ENCODE measurements at places on chromosomes 12 and 14.

- DNase-seq, result no peak
These were observed 44.3 kb upstream of the STK38L start for GRCh38 chr12:27199638-27200300.

DNA sequence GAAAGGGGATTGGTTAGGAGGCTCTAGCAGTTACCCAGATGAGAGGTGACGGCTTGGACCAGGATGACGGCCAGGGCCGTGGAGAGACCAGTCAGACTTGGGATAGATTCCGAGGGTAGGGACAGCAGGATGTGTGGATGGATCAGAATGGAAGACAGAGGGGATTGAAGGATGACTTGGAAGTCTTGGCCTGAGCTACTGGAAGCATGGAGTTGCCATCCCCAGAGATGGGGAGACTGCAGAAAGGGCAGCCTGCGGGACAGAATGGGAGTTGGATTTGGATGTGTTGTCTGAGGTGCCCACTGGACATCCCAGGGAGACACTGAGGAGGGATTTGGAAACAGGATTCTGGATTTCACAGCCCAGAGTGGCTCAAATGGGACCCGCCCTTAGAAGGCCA lies 102.3 kb downstream of the CALM1 start:
- DNase-seq, result no peak

- DNase-seq, result no peak
These were observed 10.2 kb downstream of the PLEKHA5 start for GRCh38 chr12:19139615-19140194.

GRCh38 chr14:95320078-95320895 lies 579 bp upstream of the CLMN start:
- DNase-seq, result no peak

- no peak for DNase-seq
These were observed 268.4 kb downstream of the BCL11B start for GRCh38 chr14:99003646-99004045.

DNA sequence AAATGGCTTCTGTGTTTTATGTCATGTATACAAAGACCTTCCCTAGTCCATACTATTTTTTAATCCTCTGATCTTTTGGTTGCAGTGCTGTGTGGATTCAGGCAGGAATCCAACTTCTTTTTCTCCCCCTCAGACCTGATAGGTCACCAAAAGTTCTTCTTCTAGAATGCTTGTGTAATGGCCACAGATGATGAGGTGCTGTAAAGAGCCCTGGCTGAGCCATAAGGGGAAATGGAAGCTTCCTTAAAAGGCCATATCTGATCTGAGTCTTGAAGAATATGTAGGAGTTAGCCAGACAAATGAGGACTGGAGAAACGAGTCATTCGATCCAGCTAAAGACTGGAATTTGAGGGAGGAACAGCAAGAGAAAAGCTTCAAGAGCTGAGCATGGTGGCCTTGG lies 353.9 kb downstream of the PCNX1 start:
- no peak for DNase-seq

DNA sequence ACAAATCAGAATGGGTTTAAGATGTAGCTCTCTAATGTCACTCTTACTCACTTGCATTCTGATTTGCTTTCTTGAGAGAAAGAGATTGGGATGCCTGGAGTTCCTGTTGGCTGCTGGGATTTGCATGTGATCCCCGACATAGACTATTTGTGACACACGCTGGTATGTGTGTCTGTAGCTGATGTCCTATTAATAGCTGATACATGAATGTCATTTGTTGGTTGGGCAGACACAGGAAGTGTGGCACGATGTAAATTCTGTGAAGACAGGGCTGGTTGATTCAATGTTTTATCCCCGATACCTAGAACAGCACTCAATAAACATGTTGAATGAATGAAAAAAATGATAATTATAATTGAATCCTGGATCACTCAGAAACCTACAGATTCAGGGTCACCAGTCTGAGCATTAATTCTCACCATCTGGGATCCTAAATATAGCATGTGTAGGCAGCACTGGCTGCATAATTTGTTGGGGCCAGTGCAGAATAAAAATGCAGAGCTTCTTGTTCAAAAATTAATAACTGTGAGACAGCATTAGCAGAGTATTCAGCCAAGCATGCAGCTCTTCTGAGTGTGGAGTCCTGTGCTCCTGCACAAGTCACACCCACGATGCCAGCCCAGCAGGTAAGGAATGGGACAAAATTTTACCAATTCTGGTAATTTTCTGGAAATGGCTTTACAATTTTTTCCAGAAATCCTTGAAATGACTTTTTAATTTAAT lies 35.5 kb upstream of the SOCS2 start:
- DNase-seq, result no peak

DNA sequence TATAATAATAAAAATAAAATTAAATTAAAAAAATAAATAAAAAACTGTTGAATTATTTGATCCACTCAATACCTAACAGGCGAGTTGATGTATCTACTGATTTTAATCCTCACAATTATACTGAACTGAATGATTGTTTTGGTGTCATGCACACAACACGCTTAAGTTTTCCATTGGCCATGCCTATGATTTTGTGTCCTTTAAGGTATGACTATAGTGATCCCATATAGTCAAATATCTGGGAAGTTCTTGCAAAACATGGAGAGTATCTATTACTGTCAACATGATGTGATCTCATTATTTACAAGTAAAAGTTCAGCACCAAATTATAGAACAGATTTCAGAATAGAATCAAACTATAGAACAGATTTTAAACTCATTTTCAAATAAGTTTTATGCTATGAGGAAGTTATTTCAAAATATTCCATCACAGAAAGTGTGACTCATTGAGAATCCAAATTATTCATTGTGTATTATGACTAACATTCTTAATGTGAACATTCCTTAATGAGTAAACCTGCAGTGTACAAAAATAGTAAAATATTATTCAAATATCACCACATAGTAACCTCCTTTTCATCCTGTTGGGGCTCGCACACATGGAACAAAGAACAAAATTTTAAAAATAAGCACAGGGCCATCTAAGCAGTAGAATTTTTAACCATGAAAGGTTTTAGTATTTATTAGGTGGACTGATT lies 190.4 kb downstream of the SLC25A21 start:
- DNase-seq, result no peak

DNA sequence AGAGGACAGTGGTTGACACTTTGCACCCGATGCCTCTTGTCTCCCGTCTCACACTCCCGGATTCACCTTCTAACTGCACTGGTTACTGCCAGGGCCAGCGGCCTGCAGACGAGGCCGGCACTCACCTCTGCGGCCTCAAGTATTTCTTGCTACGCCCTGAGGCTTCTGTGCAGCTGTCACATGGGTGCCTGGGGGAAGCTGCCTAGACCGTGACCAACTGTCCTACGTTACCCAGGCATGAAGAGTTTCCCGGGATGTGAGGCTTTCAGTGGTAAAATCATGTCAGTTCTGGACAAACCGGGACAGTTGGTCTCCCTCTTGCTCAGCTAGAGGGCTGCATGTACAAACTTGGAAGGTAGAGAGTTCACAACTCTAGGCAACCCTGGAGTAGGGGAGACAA lies 274.5 kb downstream of the GLT1D1 start:
- DNase-seq, result no peak

GRCh38 chr12:102564026-102564425 lies 83.7 kb upstream of the IGF1 start:
- DNase-seq, result no peak

DNA sequence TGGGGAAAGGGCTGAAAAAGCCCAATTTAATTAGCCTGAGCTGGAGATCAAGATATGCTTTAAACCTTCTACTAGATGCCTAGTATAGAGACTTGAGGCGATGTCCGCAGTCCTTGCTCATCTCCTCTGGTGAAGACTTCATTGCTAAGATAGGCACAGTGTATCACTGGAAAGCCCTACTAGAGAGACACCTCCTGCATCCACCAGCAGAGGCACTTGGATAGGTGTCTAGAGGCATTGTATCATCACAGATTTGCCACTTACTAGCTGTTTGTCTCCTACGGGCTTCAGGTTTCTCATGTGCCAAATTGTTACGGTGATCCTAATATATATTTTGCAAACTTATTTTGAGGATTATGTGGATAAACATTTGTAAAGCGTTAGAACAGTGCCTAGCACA lies 1048.5 kb downstream of the GALC start:
- DNase-seq, result no peak

DNA sequence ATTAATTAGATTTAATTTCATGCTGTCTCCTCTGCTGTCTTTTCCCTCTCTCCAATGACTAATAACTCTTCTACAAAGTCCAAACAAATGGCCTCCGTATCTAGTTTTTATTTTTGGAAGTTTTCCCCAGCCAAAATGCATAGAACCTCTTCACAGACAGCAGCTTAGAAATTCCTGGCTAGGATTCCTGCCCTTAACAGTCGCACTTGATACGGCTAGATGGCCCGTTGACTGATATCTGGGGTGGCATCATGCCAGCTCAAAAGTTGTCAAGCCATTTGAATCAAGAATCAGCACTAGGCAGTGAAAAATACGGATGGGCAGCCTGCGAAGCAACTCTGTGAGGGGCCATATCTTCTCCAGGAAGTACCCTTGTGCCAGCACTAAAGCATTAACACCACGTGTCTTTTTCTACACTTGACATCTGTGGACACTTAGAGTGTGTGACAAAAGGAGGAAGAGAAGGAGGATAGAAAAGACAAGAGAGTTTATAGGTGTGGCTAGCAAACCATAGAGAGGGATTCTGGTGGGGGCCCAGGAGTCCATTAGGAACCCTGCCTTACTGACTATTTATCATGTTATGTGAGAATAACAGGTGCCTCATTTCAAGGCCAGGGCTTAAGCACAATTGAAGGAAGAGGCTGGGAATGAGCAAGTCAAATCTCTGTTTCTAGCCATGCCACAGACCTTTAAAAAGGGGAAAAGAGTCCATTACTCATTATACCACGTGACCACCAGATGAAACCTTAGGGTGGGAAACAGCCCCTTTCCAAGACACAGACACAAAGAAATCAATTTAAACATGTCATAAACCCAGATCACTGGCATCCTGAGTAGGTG lies 39.2 kb upstream of the KRR1 start:
- DNase-seq, result no peak

- DNase-seq, result no peak
These were observed 134.3 kb downstream of the TTC7B start for GRCh38 chr14:90681929-90682328.

DNA sequence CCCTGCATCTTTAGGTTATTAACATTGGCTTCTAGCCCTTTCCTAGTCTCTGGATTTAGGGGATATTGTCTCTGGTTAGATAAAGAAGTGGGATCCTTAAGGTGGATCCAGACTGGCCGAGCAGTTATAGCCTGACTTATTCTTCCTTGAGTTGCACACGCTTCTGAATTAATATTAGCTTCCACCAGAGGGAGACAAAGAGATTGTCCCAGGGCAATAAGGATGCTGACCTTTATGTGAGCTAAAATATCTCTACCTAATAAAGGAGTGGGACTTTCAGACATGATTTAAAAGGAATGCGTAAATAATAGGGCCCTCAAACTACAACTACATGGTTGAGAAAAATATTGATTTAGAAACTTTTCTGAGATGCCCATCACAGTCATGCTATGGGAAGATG lies 139.7 kb downstream of the SLCO1B3 start:
- no peak for DNase-seq

GRCh38 chr12:95130096-95130495 lies 56.7 kb upstream of the NR2C1 start:
- DNase-seq, result no peak

GRCh38 chr12:110948041-110948440 lies 27.7 kb upstream of the MYL2 start:
- no peak for DNase-seq

- DNase-seq, result no peak
These were observed 180.8 kb downstream of the KLHL28 start for GRCh38 chr14:44780989-44781388.

GRCh38 chr12:49030119-49030518 lies 11.5 kb upstream of the PRKAG1 start:
- no peak for DNase-seq

GRCh38 chr14:87705439-87705896 lies 287.5 kb downstream of the GALC start:
- DNase-seq, result no peak
